ENCODE measurements at places on chromosomes 13 and 19.

DNA sequence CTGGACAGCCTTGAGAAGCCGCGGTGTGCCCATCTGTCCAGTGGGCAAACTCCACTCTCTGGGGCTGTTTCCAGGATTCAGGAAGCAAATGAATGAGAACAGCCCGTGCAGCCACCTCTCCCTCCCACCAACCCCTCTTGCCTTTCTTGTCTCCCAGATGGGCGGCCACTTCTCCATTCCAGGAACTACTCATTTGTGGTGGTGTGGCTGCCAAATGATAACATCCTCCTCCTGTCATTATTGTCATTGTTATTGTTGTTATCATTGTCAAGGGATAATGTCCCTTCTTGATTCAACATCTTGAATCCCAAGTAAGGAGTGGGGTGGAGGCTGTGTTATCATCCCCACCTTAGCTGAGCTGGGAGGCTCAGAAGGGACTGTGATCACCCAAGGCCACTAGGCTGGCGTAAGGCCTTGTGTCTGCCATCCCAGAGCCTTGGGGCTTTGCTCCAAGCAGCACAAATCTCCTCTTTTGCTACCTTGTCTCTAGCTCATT, 1.6 kb downstream of the DNM2 start:
- no peak for DNase-seq

DNA sequence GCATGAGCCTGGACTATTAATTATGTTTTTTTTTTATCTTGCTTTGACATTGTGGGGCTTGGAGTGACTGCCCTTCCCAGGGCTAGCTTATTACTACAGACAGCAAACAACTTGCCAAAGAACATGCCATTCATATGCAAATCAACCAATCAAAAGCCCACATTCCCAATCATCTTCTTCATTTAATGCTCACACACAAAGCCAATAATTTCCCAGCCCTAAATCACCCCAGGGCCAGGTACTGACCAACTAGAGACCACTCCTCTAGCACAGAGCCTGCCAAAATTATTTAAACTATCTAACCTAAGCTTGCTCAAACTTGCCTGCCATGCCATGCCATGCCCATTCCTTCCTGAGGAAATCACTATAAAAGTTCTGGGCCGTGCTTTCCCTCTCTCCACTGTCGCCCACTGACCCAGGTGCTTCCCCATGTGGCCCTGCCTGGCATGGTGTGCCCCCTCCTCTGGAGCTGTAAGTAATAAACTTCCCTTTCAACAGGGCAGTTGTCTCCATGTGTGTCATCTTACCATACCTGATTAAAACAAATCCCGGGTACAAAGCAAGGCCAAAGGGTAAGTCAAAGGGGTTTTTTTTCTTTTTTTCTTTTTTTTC, 15.7 kb downstream of the PBX4 start:
- no peak for DNase-seq

- DNase-seq = no peak
These were observed 65.1 kb downstream of the ZNF823 start for GRCh38 chr19:11673608-11674041.

DNA sequence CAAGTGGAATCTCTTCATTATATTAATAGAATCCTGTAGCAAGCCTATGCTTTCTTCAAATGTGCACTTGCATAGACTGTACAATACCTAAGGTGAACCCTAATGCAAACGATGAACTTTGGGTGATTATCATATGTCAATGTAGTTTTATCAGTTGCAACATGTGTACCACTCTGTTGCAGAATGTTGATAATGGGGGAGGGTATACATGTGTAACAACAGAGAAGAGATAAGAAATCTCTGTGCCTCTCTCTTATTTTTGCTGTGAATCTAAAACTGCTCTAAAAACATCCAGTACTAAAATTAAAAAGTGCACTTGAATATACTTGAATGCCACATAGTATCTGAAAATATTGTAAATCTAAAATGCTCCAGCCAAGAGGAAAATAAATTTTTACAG, 820.8 kb upstream of the MIR17HG start:
- DNase-seq = no peak

DNA sequence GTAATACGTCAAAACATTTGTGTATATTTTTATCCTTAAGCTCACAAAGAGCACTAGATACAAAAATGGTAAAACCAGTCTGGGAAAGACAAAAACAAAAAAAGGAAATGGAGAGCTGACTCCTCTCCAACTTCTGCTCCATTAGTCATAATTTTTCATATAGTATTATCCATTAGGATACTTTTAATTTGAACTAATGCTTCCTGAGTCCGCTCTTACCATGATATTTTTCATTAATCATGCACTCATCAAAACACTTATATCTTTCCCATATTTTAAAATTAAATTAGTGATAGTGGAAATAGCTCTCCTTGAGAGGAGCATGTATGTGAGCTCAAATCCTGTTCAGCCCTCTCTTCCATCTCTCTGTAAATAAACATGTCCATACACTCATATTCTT, 1093.0 kb upstream of the MIR17HG start:
- no peak for DNase-seq

DNA sequence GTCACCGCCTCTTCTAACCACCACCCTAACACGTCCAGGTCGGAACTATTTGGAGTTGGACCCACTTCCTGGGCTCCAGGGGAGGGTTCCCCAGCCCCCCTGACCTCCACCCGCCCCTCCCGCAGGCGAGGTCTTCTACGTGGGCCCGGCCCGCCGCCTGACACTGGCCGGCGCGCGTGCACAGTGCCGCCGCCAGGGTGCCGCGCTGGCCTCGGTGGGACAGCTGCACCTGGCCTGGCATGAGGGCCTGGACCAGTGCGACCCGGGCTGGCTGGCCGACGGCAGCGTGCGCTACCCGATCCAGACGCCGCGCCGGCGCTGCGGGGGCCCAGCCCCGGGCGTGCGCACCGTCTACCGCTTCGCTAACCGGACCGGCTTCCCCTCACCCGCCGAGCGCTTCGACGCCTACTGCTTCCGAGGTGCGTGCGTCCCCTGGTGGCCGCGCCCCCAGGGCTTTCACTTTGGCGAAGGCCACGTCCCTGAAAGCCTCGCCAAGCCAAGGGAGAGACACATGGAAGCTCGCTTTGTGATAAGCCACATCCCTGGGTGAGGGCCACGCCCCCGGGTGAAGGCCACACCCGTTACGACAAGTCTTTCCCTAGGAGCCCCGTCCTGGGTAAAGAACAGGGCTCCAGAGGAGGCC, 13.2 kb downstream of the NCAN start:
- DNase-seq = no peak

GRCh38 chr19:14305706-14306105, 75.5 kb upstream of the ADGRE5 start:
- no peak for DNase-seq

- no peak for DNase-seq
These were observed 263.9 kb downstream of the MZT1 start for GRCh38 chr13:72463561-72463960.

DNA sequence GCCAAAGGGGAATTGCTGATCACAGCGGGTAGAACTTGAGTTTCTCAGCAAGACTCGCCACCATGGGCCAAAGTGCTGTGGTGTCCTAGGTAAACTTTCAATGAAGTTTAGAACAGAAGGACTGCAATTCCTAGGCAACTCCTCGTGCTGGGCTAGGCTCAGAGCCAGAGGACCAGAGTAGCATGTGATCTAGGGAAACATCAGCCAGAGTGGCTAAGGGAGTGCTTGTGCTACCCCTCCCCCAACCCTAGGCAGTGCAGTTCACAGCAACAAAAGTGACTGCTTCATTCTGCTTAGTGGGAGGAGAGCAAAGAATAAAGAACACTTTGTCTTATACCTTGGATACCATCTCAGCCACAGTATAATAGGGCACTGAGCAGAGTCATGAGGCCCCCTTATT, 1658.6 kb upstream of the MIR17HG start:
- no peak for DNase-seq

DNA sequence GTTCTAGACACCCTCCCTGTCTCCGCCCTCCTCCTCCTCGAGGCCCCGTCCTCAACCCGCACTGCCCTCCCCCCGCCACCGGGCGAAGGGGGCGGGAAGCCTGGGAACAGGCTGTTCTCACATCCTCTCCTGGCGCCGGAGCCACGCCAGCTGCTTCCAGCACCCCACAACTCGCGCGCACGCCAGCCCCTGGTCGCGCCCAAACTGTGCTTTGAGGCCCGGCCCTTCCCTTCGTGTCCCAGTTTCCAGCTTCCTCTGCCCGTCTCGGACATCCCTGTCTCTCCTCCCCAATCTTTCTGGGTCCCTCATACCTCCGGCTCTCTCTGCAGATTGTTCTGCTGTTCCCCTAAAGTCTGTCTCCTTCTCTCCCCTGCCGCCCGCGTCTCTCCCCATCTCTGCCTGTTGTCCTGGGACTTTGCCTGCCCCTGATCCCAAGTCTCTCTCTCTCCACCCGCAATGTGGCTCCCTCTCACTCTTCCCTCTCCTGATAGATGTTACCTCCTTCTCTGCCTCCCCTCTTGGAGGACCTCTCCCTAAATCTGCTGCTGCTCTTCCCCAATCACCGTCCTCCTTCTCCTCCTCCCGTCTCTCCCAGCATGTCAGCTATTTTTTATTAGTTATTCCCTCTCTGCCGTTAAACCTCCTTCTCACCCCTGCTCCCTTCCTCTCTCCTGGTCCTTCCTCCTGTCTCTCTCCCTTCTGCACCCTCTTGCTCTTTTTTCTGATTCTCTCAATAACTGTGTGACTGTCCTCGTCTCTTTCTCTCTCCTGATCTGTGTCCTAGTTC, 14.2 kb downstream of the DPF1 start:
- DNase-seq = no peak

DNA sequence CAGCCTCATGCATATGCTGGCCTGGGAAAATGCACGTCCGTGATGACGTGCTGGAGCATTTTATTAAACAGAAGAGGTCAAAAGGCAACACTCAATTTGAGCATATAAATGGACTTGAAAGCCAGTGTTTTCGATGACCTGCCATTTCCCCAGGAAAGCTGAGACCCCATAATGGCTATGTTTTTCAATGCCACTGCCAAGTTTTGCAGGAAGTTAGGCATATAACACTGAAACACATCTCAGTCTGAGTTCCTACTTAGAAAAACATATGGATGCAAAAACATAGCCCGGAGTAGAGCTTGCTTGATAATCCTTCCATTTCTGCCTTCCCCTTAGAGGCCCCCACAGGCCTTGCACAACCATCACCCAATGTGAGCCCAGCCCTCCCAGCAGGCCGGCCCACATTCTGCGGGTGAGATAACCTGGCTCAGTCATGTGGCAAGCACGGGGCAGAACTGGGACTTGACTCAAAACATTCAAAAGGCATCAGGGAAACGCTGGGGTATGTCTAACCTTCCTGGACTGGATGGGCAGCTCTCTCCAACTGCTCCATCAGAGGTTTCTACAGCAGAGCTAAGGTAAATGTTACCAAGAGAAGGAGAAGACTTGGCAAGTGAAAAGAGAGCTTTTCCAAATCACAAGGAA, 24.9 kb downstream of the EPS15L1 start:
- DNase-seq = no peak

GRCh38 chr13:20461481-20461859, 64.2 kb downstream of the CRYL1 start:
- no peak for DNase-seq

DNA sequence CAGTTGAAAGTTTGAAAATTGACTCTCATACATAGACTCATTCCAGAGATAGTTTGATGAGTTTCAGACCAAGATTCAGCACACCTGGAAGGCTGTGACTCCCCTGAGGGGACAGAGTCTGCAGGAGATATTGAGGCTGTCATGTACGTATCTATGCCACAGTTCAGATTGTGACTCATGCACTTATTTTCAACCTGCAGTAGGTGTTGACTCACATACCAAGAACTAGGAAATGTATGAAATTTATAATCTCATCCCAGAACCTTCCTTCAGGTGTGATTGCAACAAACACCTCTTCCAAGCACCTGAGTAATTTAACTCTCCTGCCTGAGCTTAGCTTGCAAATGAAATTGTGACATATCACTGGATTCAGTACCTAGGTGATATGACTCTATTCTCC, 64.4 kb upstream of the ZNF43 start:
- no peak for DNase-seq

GRCh38 chr19:41792513-41793413, 3.6 kb upstream of the CEACAM3 start:
- DNase-seq = no peak

- no peak for DNase-seq
These were observed 100.5 kb downstream of the TRPC4 start for GRCh38 chr13:37769078-37769477.

DNA sequence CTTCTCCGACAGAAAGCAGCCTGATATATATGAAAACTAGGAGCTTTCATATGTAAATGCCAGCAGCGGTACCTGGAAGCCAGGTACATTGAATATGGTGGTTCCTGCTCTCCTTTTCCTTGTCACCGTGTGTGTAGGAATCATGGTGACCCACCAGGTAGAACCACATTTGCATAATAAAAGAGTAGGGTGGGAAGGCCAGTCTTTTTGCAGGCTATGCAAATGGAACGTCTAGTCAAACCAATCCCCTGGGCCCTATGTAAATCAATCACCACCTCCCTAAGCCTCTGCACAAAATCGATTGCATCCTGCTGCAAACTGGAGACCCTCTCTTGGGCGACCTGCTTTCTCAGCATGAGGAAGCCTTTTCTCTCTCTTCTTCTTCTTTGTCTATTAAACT, 22.2 kb upstream of the ZNF181 start:
- no peak for DNase-seq

DNA sequence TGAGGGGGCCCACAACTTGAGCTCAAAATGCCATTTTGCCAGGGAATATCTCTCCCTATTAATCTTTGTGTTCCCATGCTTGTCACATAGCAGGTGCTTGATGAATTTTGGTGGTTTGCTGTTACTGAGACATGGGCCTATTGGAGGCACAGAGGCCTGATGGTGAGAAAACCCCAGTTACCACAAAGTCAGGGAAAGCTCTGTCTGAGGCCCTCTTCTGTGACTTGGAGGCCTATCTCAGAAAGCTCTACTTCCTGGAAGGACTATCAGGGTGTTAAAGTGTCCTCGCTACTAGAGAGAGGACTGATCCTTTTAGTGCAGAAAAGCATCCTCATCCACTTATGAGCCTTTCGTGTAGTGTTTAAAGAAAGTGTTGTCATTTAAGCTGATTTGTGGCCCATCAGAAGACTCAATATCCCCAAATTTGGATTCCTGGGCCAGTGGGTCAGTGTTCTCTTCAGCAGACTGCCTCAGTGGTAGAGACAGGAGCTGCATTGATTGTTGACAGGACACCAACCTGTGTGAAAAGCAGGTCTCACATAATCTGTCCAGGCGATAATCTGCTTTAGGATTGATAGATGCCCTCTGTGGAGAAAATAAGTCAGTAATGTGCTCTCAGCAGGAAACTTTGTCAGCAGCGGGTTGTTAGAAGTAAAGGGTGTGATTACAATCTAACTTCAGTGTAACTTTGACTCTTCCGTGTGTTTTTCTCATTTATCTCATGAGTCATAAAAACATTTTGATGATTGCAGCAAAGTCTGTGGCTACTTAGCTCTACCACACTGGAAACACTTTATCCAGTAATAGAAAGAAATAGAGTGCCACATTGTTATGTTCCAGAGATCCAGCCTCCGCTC, 121.0 kb downstream of the AKAP11 start:
- DNase-seq = no peak

GRCh38 chr13:36430247-36431203, 1.8 kb upstream of the CCNA1 start:
- DNase-seq = no peak

GRCh38 chr19:5036698-5037563, 68.0 kb downstream of the KDM4B start:
- DNase-seq = no peak
